A172 (cell line): ENCODE measurements at places on chromosomes 11 and 22.

- no peak for DNase-seq
Observed at GRCh38 chr11:59528711-59529110, 17.4 kb downstream of the OR4D9 start.

- DNase-seq = no peak
Observed at GRCh38 chr11:71147331-71147730, 105.0 kb downstream of the SHANK2 start.

GRCh38 chr22:18075720-18076497, 1.9 kb upstream of the PEX26 start:
- peak; percentile 70 for DNase-seq

DNA sequence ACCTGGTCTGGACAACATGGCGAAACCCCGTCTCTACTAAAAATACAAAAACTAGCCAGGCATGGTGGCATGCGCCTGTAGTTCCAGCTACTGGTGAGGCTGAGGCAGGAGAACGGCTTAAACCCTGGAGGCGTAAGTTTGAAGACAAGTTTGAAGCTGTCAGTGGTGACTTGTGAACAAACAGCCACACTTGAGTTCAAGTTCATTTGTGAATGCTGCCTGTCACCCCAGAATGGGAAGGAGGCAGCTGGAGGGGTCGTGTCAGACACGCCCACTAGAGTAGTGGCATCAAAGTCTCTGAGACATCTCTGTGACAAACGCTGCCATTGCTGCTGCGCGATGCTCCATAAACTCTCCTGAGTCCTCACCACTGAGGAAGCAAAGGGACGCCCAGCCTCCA, 74.2 kb downstream of the DGCR2 start:
- DNase-seq = no peak

DNA sequence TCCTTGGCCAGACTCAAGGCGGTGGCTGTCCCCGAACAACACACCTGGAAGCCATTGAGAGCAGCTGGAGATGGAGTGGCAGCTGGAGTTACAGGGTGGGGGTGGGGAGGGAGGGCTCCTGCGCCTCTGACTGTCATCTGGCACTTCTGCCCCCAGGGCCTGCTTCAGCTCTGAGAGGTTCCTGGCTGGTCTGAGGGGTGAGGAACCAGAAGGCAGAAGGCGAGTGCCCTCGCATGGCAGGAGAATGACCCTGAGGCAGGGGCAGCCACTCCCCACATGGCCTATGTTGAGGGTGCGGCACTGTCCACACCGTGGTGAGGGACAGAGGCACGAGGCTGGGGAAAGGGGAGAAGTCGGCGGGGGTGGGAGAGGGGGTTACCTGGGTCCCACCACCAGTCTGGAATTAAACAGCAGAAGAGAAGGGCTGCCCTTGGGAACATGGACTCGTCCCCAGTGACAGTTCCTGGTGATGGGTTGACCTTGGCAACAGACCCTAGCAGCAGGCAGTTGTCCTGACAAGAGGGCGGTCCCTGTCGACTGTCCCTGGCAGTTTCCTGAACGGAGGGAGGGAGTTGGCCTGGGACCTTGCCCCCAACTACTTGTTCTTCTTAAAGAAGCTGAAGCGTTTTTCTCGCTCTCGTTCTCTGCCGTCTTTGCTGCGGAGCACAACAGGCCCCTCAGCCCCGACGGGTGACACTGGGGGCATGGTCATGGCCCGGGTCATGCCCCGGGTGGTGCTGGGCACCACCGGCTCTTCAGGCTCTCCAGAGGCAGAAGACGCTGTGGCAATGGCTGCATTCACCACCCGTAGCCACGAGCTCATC, 7.8 kb upstream of the RBM4B start:
- no peak for DNase-seq
